ENCODE measurements at places on chromosomes 12 and 14.

DNA sequence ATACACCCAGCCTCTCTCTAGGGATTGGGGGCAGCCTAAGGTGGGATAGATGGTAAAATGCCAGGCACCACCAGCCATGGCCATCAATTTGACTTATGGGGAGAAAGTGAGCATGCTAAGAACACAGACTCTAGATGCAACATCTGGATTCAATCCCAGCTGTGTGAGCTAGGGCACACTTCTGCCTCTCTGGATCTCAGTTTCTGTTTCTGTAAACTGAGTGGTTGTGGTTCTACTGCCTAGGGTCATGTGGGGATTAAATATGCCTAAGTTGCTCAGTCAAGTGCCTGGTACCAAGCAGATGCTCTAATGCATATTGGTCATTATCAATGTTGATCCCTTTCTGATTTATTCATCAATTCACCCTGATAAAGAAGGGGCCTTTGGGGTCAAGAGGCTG is 12.6 kb upstream of the OAS1 start:
- no peak for DNase-seq

DNA sequence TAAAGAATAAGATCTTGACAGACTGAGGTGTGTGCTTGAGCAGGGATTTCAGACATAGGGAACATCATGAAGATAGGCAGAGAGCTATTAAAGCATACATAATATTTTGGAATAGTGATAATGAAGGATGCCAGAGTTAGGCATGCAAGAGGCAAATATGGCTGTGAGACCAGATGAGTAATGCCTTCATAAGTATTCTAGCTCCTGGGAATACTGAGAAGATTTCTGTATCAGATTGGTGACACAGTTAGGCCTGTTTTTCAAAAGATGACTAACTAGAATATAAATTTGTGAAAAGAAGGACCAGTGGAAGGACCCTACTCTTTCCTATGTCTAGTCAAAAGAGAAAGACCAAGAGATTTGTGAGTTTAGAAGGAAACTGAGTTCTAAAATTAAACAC is 108.8 kb downstream of the TXNDC16 start:
- DNase-seq = no peak

- DNase-seq = no peak
Observed at GRCh38 chr14:95037273-95037672, 120.1 kb downstream of the DICER1 start.

GRCh38 chr12:54935235-54935951 is 49.2 kb downstream of the TESPA1 start:
- no peak for DNase-seq

GRCh38 chr12:795305-795704 is 42.9 kb downstream of the WNK1 start:
- no peak for DNase-seq

DNA sequence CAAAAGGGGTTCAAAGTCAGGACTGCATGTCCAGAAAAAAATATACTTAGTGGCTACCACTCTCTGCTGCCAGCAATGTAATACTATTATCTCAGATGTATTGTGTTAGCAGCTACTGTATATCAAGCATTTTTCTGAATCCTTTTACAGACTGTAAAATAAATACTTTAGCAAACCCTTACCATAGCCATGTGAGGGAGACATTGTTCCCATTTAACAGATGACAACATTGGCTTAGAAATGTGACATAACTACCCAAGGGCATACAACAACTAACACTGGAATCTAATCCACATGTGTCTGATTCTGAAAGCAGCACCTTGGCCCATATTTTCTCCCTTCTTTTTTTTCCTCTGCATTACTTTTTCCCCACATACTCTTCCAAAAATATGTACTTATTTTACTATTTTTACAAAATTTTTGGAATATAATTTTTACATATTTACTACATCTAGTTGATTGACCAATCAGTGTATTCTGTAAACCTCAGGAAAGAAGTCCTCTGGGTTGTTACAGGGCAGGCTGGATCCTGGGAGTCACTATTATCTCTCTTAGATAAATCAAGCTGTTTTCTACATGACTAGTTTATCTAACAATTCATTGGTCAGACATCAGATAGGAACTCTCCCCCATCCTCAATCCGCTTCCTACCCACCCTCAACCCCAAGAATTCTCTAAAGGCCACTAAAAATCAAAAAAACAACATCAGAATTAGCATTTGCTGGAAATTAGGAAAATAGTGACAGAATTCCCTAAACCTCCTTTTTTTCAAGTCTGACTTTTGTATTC is 154.1 kb downstream of the BTG1 start:
- DNase-seq = no peak

GRCh38 chr12:70985850-70986249 is 65.3 kb upstream of the PTPRR start:
- no peak for DNase-seq

DNA sequence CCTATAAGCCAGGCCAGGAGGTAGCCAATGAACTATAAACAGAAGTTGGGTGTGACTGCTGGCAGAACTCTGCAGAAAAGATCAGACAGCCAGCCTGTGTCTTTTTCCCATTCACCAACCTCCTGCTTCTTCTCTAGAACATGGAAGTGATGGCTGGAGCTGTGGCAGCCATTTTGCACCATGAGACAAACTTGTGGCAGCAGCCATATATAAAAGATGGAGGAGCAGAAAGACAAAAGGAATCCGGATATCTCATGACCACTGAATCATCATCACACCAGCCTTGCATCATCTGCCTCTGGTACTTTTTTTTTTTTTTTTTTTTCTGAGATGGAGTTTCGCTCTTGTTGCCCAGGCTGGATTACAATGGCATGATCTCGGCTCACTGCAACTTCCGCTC is 8.7 kb downstream of the BEGAIN start:
- DNase-seq = no peak

GRCh38 chr12:49942921-49943624 is 7.5 kb upstream of the AQP2 start:
- no peak for DNase-seq

DNA sequence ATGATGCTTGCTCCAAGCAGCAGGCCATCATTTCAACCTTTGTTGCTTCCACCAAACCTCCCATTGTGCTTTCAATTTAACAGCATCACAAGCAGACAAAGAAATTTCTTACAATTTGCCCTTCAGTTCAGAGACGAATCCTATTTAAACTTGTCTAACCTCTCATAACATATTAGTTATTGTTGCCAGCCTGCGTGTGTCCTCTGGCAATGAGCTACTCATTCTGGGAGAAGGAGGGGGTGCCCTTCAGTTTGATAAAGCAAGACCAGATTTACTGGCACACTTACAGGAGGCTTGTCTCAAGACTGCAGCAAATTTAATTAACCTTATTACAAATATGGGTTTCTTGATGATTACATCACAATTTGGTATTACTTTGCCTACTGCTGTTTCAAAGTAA is 203.6 kb upstream of the SOX5 start:
- no peak for DNase-seq

DNA sequence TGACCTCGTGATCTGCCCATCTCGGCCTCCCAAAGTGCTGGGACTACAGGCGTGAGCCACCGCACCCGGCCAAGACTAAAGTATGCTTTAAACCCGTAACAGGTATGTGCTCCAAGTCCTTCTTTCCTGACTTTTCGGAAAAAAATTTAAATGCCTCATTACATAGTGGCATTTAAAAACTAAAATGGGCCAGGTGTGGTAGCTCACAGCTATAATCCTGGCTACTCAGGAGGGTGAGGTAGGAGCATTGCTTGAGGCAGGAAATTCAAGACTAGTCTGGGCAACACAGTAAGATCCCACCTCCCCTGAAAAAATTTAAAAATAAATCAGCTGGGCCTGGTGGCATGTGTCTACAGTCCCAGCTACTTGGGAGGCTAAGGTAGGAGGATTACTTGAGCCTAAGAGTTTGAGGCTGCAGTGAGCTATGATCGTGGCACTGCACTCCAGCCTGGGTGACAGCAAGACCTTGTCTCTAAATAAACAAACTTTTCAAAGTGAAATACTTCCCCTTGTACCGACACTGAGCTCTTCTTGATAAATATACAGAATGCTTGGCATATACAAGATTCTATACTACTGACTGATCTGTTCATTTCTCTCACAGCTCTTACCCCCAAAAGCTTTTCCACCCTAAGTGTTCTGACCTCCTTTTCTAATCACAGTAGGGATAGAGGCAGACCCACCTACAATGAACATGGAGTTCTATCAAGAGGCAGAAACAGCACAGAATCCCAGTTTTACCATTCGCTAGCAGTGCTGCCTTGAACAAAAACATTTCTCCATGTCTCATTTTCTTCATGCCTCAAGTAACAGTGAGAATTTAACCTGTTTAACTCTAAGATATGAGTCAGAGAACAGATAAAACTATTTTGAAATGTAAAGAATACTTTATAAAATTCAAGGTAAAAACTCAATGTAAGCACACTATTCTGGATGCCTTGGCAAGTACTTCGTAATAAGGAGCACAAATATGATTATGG is 7.9 kb downstream of the PPP4R3A start:
- DNase-seq = no peak

DNA sequence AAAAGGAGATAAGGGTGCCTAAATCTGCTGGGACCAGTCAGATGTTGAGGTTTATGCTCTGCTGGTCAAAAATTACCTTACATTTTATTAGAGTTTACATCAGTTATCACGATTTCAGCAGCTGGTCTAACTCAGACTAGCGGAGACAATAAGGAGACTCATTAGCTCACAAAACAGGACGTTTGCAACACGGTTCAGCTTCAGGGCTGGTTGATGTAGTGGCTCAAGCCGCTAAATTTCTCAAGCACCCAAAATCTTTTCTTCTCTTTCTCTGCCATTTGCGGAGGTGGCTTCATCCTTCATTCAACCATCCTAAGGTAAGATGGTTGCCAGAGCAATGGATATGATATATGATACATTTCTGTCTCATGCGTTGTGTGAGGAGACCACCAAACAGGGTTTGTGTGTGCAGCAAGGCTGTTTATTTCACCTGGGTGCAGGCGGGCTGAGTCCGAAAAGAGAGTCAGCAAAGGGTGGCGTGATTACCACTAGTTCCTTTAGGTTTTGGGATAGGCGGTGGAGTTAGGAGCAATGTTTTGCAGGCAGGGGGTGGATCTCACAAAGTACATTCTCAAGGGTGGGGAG is 30.3 kb upstream of the CLIP1 start:
- no peak for DNase-seq
